Activated CD4-positive, alpha-beta T cell treated with anti-CD3 and anti-CD28 coated beads, Interleukin-2, amount 50 U/mL, for 4 hours (primary cell): ENCODE measurements at places on chromosomes 1 and 21.

- DNase-seq = peak; percentile 55
Measured at GRCh38 chr1:44775930-44776729, 790 bp downstream of the RPS8 start.

DNA sequence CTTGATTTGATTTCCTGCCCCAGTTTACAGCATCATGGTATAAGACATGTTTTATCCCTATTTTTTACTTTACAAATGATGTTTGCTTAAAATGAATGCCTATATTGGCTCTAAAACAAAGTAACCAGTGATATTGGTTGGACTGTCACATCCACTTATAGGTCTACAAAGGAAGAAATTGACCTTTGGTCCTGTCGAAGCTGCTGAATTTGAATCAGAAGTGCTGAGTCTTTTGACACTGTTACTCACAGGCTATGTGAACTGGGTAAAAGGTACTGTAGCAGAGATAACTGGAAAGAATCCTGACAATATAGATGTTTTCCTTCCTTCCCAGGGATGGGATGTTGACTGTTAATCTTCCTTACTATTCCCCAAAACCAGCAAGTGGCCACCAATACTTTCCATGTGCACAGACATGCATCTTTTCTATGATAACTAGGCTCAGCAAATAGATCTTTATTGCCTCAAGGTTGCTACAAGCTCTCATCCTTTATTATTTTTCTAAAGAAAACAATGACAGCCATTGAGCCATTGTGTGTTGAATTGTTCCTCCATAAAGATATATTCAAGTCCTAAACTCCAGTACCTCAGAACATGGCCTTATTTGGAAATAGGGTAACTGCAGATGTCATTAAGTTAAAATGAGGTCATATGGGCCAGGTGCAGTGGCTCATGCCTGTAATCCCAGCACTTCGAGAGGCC is 175.9 kb upstream of the NR5A2 start:
- no peak for DNase-seq

- DNase-seq = no peak
Measured at GRCh38 chr1:11731691-11732283, 4.1 kb upstream of the AGTRAP start.

- DNase-seq = no peak
Measured at GRCh38 chr1:75855010-75855409, 58.3 kb downstream of the MSH4 start.

DNA sequence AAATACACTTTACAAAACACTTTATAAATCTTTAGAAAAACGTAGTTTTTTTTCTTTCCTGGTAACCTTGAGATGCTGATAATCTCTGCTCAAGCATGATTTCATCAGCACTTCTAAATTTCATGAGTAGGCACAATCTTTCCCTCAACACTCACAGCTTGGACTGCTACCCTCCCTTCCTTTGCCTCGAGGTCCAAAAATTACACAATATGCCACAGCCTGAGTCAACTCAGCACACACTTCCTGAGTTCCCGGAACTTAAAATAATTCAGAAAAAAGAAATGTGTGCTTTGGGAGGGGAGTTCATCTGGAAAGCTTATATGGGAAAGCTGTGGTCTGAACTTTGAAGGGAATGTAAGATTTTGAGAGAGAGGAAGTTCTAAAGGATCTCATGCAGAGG is 5.9 kb downstream of the CLCA2 start:
- DNase-seq = no peak

DNA sequence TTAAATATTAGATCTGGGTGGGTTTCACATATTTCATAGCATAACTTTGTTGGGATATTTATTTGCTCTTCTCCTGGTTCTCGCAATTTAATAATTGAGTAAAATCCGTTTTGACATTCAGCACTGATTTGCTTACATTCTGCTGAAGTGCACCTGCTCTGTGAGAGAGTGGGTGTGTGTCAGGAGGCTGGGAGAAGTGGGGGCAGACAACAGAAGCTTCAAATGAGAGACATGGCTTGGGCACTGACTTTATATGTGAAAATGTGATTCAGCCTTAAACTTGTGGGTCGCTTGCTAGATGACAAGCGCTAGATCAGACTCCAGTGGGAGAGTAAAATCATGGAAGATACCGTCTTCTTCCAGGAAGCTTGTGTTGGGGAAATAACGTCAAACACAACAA is 32.4 kb upstream of the KCNA2 start:
- no peak for DNase-seq

DNA sequence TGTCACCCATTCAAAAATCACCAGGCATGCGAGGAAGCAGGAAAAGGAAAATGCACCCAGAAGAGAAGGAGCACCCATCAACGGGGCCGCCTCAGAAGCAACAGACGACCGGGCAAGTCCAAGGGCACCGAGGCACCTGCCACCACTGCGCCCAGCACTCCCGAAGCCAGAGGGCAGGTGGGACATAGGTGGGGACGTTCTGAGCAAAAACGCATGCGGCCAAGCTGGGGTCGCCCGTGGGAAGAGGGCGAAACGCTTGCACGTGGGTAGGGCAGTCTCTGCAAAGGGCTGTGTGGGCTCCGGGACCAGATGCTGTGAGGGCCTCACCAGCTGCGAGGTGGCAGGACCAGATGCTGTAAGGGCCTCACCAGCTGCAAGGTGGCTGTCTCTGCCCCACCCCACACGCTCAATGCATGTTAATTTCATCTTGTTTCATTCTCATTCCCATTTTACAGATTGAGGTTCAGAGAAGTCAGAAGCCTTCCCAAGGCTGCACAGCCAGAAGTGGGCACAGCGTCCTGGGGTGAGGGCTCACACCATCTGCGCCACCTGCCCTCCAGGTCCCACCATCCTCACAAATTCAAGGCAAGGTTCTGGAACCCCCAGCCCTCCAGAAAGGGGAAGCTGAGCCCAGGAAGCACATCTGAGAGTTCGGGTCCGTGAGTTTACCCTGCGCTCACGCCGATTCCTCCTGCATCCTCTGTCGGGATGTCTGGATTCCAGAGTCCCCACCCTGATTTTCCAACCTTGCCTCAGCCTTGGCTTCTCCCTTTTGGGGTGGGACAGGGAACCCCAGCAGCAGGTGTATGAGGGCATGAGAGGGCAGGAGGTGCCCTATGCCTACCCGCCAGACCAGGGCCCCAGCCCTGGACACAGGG is 8.2 kb upstream of the SAMD11 start:
- DNase-seq = no peak

DNA sequence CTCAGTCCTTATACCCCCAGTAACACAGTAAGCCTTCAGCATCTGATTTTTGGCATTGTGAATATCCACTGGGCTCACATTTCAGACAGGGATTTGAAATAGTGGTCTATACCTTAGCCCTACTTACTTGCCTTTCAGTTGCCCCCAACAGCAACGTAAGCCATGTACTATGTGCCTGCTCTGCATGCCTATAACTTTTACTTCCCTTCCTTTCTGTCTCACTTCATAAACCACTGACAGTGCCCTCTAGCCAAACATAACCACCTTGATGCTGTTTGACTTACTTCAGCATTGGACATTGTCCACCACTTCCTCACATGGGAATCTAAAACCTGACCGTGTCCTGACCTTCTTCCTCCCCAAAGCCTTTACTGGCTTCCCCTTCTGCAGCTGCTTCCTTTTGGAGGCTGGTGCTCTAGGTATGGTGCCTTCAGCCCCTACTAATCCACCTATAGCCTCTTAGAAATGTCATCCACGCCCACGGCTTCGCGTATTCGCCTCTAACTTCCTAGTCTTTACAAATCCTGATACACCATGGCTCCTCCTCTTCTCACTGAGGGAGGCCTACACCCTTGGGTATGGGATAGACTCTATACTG is 3.6 kb upstream of the ZNF672 start:
- DNase-seq = no peak

GRCh38 chr1:151972542-151973248 is 21.0 kb downstream of the S100A10 start:
- DNase-seq = peak; percentile 20

DNA sequence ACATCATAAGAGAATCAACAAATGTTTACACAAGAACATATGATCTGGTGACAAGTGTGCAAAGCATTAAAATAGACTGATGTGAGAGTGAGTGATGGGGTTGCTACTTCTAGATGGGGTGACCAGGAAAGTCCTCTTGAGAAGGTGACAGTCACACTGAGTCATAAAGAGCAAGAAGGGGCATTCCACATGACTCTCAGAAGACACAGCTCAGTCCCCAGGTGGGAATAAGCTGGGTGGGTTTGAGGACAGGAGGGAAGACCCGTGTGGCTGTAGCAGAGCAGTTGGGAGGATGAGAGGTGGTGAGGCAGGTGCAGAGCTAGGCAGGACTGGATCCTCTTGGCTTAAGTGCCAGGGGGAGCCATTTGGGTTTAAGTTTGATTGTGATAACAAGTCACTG is 53.1 kb downstream of the TNR start:
- DNase-seq = no peak

GRCh38 chr21:7933923-7934322 is 2587.5 kb upstream of the TPTE start:
- DNase-seq = no peak

DNA sequence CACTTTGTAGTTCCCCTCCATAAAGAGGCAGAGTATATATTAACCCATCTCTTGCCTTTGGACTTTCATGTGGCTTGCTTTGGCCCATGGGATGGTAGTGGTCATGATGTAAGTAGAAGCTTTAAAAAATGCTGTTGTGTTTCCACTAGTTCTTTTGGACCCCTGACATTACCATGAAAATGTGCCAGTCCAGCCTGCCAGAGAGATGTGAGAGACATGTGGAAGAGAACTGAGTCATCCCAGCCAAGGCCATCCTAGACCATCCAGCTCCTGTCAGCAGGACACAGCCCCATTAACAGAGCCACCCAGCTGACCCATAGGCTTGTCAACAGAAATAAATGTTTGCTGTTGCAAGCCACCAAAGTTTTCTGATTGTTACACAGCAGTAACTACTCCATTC is 3.9 kb upstream of the CD101 start:
- DNase-seq = no peak

DNA sequence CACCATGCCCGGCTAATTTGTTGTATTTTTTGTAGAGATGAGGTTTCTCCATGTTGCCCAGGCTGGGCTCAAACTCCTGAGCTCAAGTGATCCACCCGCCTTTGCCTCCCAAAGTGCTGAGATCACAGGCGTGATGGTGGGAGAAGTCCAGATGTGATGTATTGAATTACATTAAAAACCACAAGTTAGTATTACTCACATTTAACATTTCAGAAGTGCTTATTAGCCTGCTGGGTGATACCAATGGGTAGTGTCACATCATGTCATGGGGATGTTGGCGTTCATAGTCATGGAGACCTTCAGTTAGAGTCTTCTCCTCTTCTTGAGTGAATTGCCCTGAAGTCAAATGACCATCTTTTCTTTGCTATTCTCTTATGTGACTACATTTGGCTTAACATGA is 63.6 kb upstream of the VAMP3 start:
- DNase-seq = no peak

DNA sequence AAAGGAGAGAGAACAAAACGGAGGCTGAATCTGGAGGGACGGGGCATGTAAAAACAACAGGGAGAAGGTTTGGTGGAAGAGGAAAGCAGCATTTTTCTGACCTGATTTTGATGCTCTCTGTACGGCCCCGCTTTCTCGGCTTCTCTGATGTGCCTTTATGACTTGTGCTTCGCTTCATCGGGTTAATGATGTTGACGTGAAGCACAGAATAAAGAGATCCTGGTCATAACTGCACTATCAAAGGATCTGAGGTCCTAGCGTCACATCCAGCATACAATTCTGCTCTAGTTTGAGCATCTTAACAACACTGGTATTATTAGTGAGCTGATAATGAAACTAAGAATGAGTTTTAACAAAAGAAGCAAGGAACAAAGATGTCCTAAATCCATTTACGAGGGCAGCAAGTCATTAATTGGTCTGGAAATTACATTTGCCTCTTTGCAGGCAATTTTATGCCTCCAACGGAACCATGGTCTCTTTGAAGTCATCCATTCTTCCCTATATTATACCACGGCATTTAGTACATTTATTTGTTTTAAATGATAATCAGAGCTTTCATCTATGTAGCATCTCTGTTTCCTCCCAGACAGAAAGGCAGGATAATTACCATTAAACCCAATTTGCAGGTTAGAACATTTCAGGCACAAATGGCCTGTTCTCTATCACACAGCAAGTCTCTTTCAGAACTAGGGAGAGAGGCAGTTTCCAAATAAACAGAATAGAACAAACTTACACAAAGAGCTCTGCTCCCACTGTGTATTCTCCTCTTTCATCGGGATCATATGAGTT is 45.3 kb upstream of the B3GALNT2 start:
- no peak for DNase-seq

DNA sequence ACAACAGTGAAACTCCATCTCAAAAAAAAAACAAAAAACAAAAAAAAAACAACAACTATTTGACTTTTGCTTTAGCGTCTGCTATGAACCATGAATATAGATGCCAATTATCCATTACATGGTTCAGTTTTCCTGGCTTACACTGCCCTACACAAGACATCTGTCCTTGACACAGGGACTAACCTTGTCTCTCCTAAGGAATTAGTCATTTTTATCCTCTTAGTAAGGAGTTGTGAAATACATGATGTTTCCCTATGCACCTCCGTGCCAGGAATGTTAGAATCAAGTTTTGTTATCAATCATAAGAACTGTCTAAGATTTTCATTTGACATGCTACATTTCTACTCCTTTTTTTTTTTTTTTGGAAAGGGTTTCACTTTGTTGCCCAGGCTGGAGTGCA is 241.8 kb downstream of the KIF26B start:
- DNase-seq = no peak

GRCh38 chr1:233075915-233076295 is 125.5 kb downstream of the NTPCR start:
- DNase-seq = no peak

DNA sequence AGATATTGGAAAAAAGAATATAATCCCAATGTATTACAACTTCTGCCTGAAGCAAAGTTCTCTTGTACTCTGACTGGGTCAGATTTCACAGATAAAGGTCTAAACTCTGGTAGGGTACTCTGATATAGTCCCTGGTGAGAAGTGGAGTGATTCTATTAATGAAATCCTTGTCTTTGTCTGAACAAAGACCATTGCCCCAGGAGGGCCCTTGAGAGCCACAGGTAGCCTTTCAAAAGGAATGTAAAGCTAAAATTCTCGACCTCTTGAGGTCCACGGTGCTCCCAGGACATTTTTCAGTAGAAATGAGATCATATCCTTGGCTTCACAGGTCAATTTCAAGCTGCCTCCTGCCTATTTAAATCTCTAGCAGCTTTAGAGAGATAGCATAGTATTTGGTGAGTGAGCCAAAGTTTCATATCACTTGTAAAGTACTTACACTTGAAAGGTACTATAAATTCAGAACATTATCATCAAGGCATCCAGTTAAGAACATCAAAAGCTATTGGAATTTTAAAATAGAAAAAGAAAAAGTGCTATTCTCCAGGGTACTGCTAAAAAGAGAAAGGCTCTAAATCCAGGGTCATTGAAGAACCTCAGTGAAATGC is 10.1 kb downstream of the TNNI3K start:
- no peak for DNase-seq
